Lower lobe of right lung (tissue), 2 donors: ENCODE measurements at places on chromosomes 3 and 15. TPM values are rescaled to one million over a fixed set of nuclear protein-coding genes. Genes with fewer than 3 reads are reported as not detected.

Gene SLC22A13
- 0.32 TPM for total RNA-seq

DNA sequence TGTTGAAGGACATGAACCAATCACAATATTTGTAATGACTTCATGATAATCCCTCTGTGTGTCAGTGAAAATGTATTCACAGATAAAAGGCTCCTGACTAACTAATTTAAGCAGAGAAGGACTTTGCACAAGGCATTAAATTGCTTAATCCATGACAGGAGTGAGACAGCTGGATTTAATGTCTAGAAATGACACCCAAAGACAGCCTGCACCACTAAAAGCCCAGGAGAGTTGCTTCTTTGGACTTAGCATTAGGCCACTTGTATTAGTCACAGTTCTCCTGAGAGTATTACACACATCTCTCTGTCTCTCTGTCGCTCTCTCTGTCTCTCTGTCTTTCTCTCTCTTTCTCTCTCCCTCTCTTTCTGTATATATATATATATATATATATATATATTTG lies 180.4 kb downstream of the GOLGA8K start:
- no peak for DNase-seq

GRCh38 chr15:92656089-92656488 lies 514 bp upstream of the FAM174B start:
- no peak for DNase-seq

Gene RGMA
- total RNA-seq: 9.7 TPM

DNA sequence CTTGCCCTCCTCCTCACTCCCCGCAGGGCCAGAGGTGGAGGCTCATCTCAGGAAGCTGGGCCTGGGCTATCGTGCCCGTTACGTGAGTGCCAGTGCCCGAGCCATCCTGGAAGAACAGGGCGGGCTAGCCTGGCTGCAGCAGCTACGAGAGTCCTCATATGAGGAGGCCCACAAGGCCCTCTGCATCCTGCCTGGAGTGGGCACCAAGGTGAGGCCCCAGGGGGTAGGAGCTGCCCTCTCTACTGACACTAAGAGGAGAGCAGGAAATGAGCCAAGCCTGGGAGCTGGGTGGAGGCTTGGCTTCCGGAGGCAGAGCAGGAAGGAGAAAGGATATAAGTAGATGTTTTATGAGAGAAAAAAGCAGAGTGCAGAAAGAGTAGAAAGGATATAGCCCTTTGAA lies 4.9 kb downstream of the OGG1 start:
- no peak for DNase-seq

DNA sequence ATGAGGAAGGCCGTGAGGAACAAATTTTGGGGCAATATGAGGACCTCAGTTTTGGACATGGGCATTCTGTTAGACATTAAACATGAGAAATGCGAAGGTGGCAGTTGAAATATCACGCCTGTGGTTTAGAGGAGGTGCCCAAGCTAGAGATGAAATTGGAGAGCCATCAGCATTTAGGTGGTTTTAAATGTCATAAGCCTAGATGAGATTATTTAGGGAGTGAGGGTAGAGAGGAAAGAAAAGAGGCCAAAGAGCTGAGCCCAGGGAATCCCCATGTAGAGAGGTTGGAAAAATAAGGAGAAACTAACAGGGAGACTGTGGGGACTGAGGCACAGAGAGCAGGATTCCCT lies 14.9 kb downstream of the RTP1 start:
- DNase-seq: no peak

DNA sequence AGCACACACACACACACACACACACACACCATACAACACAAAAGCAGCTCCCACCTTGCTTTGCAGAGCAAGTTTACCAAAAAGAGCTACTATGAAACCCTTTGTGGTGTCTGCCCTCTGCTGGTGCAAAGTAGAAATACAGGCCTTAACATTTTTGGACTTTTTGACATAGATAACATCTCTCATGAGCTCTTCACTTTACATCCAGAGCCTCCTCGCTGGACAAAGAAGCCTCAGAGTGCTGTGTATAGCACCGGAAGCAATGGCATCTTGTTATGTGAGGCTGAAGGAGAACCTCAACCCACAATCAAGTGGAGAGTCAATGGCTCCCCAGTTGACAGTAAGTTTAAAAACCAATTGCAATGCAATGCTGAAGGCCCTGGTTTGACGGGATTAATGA lies 157.9 kb downstream of the CHL1 start:
- no peak for DNase-seq

- DNase-seq: no peak
Observed at GRCh38 chr3:3165241-3165640, 14.2 kb downstream of the CRBN start.

GRCh38 chr3:10023587-10024310 lies 2.5 kb upstream of the FANCD2 start:
- no peak for DNase-seq

DNA sequence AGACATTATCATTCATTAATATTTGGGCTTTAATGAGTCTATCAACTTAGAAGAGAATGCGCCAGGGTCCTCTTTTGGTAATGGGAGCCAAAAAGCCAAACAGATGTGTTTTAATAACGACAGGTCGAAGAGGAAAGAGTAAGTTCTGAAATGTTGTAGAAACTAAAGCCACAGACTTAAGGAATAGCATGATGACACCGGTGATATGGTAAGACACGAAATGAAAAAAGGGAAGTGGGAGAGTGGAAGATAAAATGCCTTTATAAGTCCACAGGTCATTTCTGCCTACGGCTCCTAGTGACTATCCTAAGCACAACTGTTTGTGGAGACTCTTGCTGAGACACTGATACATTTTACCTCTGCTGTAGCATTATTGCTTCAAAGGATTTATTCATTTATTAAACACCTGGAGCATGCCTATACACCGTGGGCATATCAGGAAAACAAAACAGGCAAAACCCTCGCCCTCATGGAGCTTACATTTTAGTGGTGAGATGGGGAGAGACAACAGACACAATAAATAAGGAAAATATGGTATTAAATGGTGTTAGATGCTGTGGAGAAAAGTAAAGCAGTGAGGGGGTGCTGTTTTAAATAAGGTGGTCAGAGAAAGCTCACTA lies 11.7 kb upstream of the CD47 start:
- DNase-seq: no peak

- DNase-seq: no peak
Observed at GRCh38 chr15:44550256-44550655, 13.3 kb downstream of the EIF3J start.

Gene GJD2
- not detected for total RNA-seq

- DNase-seq: no peak
Observed at GRCh38 chr3:13370609-13371008, 49.5 kb downstream of the NUP210 start.

Gene RTP3
- total RNA-seq: not detected

DNA sequence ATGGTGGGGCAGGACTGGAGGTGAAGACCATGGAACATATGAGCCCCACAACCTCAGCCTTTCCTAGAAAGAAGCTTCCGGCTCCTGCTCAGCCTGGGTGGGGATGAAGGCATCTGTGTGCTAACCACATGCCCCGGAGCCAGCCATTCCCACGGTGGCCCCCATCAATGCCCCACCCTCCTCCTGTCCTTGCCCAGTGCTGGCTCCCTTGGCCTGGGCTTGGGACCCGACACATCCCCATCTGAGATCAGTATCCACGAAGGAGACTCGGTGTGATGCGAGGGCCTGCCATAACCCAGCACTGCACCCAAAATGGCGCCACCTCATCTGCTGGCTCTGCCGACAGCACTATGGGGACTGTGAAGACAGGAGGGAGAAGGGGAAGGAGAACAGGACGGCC lies 16.5 kb upstream of the PLXND1 start:
- no peak for DNase-seq

GRCh38 chr15:29749365-29750086 lies 72.7 kb downstream of the TJP1 start:
- DNase-seq: no peak

- DNase-seq: no peak
Observed at GRCh38 chr15:71223516-71223915, 108.2 kb downstream of the THSD4 start.

- no peak for DNase-seq
Observed at GRCh38 chr15:88126695-88127431, 129.7 kb downstream of the NTRK3 start.

Gene GOLGA8S
- 0.53 TPM for total RNA-seq

DNA sequence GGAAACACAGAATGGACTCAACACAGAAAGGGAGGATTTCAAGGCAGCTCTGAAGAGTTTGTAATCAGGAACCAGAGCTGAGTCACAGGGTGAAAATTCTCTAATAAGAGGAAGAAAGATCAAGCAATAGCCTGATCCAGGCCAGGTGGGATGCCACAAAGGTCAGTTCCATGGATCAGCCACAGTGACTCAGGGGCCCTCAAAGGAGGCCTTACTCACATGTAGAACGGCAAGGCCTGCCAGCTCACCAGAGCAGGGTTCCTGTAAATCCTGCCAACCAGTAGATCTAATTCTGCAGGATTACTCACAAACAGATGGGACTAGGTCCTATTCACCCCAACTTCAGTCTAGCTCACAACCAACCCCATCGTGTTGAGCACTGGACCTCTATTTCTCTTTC lies 78.3 kb upstream of the PPP2R3A start:
- no peak for DNase-seq

Gene NCK1
- 63.0 TPM for total RNA-seq

DNA sequence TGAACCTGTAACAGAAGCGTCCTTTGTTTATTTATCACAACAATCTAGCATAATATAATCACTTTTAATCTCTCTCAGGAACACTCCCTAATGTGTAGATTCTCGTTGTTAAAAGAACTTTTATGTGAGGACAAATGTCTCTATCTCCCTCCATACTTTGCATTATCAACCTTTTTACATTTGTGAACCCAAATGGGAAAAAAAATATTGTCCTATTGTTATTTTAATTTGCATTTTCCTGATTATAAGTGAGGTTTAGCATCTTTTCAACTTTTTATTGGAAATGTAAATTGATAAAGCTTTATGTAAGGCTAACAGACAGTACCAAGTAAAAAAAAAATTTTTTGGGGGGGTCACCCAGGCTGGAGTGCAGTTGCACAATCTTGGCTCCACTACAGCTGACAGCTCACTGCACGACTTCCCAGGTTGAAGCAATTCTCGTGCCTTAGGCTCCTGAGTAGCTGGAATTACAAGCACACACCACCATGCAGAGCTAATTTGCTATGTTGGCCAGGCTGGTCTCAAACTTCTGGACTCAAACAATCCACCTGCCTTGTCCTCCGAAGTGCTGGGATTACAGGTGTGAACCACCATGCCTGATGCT lies 33.0 kb upstream of the DENND4A start:
- DNase-seq: no peak

Gene RARB
- total RNA-seq: 5.6 TPM

DNA sequence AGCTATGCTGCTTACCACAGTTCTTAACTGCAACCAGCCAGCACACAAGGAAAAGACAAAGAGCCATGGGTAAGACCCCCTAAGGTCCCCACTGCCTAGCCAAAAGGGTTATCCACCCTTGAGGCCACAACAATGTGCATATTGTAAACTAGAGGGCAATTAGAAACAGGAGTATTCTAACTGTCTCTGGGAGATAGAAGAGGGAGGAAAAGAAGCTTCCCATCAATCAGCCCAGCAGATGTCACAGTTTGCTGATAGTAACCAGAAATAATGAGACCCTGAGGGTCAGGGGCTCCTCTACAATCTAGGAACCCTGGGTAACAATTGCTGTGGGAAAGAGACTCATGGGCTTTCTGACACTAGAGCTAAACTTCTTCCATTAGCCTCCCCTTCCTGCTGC lies 20.6 kb upstream of the IFT57 start:
- DNase-seq: no peak

Gene C3orf20
- total RNA-seq: not detected

Gene MBNL1
- total RNA-seq: 235 TPM

Gene IGSF11
- total RNA-seq: 1.1 TPM

GRCh38 chr3:54660714-54661132 lies 267.1 kb downstream of the LRTM1 start:
- DNase-seq: no peak

Gene SH2D7
- total RNA-seq: not detected
